ENCODE measurements at places on chromosomes 6 and 20. TPM values are rescaled to one million over a fixed set of nuclear protein-coding genes. Genes with fewer than 3 reads are reported as not detected.

The FAM83C gene
- not detected for total RNA-seq

The ATAT1 gene
- total RNA-seq: 12.3 TPM

The TAPBP gene
- 194 TPM for total RNA-seq

The FAM209B gene
- total RNA-seq: 0.74 TPM

The HLA-DPA1 gene
- 136 TPM for total RNA-seq

The HLA-DQA1 gene
- total RNA-seq: 11.6 TPM

The GSTA2 gene
- not detected for total RNA-seq

The EPB41L1 gene
- total RNA-seq: 0.26 TPM

The WFDC5 gene
- 5.4 TPM for total RNA-seq

The PAK5 gene
- total RNA-seq: not detected

The CCN6 gene
- total RNA-seq: 0.66 TPM

The SIRT5 gene
- 6.6 TPM for total RNA-seq

GRCh38 chr6:143125455-143125854 is 64.8 kb downstream of the AIG1 start:
- ATAC-seq: peak; percentile 63

DNA sequence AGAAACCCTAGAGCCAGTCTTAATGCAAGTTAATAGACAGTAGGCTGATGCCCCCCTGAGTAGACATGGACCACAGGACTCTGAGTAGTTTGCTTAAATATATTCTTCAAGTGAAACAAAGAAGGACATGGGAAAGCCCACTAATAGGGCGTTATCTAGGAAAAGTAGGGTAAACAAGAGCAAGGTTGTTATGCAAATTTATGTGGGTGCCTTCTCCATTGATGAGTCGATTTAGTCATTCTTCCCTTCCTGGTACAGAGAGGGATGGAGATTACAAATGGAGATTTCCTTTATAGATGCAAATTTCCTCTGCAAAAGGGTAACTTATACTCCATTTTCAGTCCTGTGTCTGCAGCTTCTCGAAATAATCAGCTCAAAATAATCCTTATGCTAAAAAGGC is 262.0 kb downstream of the CD83 start:
- no peak for ATAC-seq

DNA sequence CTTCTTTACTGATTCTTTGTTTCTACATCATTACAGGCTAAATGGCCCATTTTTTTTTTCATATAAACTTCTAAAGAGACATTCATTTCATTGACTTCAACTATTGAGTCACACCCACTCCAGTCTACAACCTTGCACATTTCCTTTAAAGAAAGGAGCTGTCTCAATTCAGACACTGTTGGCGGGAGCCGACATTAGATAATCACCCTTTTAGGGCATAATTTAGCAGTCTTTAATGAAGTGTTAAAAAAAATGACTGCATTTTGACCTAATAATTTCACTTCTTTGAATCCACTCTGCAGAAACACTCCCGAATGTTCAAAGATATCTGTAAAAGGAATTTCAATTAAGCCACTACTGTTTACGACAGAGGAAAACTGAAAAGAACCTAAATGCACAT is 1.5 kb downstream of the EPM2A start:
- ATAC-seq: no peak

DNA sequence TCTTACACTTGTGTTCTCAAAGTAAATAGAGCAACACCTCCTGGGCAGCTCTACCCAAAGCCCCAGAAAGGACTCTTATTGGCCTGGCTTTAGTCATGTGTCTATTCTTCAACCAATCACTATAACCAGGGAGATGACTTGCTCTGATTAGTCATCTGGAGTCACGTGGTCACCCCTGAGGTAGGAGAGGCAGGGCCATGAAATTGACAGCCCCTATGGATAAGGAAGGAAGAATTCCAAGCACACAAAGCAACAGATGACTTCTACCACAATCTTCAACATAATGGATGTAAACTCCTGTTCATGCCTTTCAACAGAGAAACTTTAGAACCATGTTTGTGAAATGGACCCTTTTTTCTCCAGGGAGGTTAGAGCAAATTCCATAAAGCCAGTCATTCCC is 24.6 kb upstream of the EYA2 start:
- ATAC-seq: no peak

GRCh38 chr6:143652841-143653331 is 24.9 kb upstream of the PHACTR2 start:
- ATAC-seq: no peak

DNA sequence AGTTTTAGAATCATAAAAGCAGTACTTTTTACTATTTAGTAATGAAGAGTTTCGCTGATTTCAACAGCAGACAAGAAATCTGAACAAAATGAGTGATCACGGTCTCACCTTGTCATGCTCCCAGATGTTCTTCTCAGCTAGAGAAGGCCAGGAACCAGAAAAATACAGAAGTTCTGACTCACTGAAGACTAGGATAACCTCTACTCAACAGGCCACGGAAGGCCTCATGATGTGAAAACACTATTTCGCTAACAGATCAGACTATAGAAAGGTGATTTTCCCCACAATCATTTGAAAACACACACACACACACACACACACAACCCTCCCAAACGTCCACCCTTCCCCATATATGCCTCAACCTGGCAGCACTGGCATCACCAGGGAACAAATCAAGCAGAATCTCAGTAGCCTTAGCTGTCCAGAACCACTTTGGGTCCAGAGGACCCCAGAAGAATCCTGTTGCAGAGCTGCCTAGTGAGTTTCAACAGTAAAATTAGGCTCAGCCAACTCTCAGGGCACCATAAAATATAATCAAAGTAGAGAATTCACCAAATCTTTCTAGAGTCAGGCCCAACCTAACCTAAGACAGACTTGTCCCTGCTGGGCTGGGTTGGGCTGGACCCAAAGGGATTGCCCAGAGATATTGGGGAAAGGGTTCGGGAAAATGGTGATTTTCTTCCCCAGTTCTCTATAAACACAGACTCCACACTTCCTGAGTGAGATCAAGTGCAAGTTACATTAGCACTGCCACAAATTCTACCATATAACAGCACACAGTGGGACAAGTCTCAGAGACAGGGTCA is 7.9 kb downstream of the EXOC2 start:
- peak; percentile 99 for ATAC-seq

DNA sequence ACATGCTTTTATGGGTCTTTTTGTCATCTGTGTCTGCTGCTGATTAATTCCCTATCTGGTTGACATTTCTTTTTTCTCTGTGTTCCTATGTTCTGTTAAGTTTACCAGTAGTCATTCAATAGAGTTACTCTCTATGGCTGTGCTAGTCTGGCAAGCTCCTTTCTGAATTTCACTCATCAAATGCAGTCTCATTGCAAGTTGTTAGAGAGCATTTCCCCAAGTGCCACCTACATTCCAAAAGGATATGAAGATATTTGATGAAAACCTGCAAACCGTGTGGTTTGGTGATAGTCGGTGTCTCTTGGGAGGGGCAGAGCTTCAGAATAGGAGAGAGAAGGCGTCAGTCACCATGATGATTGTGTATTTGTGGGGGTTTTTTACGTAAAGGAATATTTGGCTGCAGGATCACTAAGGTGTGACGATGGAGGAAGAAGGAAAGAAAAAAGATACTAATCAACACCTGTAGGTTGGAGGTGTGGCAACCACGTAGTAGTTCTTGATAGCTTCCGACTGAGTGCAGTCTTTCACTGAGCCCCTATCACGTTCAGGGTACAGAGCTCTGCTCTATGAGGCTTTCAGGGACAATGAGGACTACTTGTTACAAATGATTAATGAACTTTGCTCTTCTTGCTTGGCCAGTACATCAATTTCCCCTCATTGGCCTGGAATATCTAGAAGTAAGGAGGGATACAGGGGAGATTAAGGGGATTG is 73.1 kb upstream of the TNFAIP3 start:
- ATAC-seq: no peak

DNA sequence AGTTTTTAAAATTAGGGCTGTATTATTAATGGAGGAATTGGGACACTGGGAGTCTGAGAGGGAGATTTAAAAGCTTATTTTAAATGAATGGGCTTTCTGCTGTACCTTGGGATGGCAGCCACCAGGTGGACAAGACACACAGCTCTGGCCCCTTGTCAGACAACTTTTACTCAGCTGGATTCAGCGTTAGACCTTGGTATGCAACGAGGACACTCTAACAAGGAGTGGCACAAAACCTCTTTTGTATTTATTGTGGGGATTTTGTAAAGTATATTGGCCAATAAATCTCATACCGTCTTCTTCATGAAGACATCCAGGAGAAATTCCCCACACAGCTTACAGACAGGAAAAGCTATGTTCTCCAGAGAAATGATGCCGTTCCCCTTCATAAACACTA is 105.7 kb downstream of the LCA5 start:
- no peak for ATAC-seq

DNA sequence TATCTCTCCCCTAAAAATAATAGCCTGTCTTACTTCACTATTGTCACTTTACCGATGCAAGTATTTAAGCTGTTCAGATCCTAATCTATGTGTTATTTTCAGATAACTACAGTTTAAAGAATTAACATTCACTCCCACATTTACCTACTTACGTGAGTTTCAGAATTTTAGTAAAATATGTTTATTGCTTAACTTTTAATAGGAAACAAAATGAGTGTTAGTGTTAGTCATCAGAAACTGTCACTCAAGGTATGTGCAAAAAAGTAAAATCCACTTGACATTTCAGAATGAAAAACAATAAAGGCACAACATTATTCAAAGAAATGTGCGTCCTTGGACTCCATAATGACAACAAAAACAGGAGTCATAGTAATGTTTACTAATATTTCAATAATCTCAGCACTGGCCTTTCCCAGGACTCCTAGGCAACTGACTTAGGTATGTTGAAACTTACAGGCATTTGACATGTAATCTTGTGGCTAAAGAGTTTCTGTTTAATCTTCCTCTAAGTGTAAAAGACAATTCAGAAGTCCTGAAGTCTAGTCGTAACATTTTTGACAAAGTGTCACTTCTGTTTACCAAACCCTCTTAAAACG is 4.5 kb downstream of the ATXN1 start:
- no peak for ATAC-seq

GRCh38 chr6:41466437-41466990 is 79.7 kb upstream of the FOXP4 start:
- no peak for ATAC-seq

DNA sequence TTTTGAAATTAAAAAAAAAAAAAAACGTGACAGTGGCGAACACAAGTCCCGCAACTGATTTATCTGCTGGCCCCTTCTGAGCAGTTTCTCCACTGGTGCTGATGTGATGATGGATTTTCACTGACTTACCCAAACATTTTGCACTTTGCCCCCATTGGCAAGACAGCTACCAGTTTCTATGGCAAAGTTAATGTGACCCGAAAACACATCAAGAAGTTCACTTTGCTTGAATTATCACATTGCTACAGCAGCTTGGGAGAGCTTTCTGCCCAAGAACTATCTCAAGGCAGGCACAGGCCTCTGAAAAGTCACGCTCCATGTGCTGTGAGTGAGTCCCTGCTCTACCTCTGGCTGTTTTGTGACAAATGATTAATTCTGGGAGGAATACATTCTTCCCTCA is 127.9 kb upstream of the EDN1 start:
- no peak for ATAC-seq

GRCh38 chr6:111781041-111781708 is 92.1 kb downstream of the FYN start:
- ATAC-seq: no peak

DNA sequence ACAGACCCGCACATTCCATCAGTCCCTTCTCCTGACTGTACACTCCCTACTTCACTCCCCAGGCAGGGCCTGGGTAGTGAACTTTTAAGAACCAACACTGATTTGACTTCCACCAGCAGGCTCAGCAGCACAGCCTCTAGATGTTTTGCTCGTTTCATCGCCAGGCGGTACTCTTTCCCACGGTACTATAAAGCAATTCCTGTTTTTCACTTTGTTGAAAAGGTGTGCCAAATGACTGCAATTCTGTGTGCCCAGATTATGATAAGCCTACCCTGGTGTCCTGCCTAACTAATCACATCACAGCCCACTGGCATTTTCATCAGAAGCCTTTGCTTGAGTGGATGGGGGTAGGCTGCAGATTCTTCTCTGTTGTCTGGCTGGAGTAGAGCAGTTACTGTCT is 12.9 kb upstream of the WTAP start:
- no peak for ATAC-seq

DNA sequence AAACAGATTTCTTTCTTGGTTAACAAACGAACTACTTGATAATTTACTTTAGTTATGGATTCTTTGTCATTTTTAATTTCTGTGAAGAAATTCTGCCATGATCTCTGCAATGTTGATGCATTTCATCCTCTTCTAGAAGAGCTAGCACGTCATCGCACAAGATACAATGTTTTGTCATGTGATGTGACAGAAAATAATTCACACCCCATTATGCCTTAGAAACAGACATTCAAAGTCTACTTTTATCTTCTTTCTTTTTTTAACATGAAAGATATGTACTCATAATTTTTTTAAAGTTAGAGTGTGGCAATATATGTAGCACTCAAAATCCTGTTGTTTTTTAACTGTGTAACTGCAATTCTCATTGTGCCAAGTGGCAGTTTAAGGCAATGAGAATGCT is 39.6 kb upstream of the NELFCD start:
- no peak for ATAC-seq

GRCh38 chr20:47549671-47550070 is 48.0 kb downstream of the NCOA3 start:
- no peak for ATAC-seq
